ENCODE measurements at places on chromosomes 3 and 15. TPM values are rescaled to one million over a fixed set of nuclear protein-coding genes. Genes with fewer than 3 reads are reported as not detected.

The NAA50 gene
- 189 TPM for total RNA-seq

The AQP9 gene
- total RNA-seq, result not detected

The NR1I2 gene
- total RNA-seq, result under 0.01 TPM

The SLC2A2 gene
- total RNA-seq, result not detected

The RHOV gene
- total RNA-seq, result not detected

The CNBP gene
- 234 TPM for total RNA-seq

The UNC13C gene
- not detected for total RNA-seq

The C3orf70 gene
- total RNA-seq, result 1.8 TPM

The GLDN gene
- total RNA-seq, result not detected

The CHRM5 gene
- 0.31 TPM for total RNA-seq

The PLA1A gene
- 20.3 TPM for total RNA-seq

The GPR149 gene
- not detected for total RNA-seq

The CYP1A1 gene
- 31.5 TPM for total RNA-seq

The HOMER2 gene
- total RNA-seq, result 0.38 TPM

The PDCD6IP gene
- 148 TPM for total RNA-seq

The TMC3 gene
- not detected for total RNA-seq

The AGTR1 gene
- total RNA-seq, result not detected

The CFAP161 gene
- total RNA-seq, result 0.19 TPM

The FBLN2 gene
- 13.8 TPM for total RNA-seq

The USP8 gene
- total RNA-seq, result 65.2 TPM

The EPHA6 gene
- total RNA-seq, result 0.13 TPM

The FSD2 gene
- total RNA-seq, result not detected

The ACOX2 gene
- total RNA-seq, result 4.9 TPM

The CDHR4 gene
- not detected for total RNA-seq

The NCK1 gene
- 99.9 TPM for total RNA-seq

The CLDN1 gene
- total RNA-seq, result 0.16 TPM

The CFAP100 gene
- total RNA-seq, result not detected

The HHLA2 gene
- not detected for total RNA-seq

The SLC35G2 gene
- 16.8 TPM for total RNA-seq

The GPR156 gene
- 0.06 TPM for total RNA-seq

The WDR5B gene
- total RNA-seq, result 2.1 TPM

The RAP2B gene
- total RNA-seq, result 22.7 TPM

The IL16 gene
- 4.9 TPM for total RNA-seq

The GPR62 gene
- not detected for total RNA-seq
